ENCODE measurements at places on chromosomes 4 and X. TPM values are rescaled to one million over a fixed set of nuclear protein-coding genes. Genes with fewer than 3 reads are reported as not detected.
A peak's percentile ranks its signal among the peaks of the same experiment; 100 is the strongest.

Gene FHIP1A
- 68.6 TPM for total RNA-seq

Gene IL21
- not detected for total RNA-seq

Gene LRCH2
- 3.8 TPM for total RNA-seq

Gene GPR173
- total RNA-seq: 7.3 TPM

Gene CT45A6
- total RNA-seq: not detected

Gene SPATA18
- 6.6 TPM for total RNA-seq

Gene NALF2
- total RNA-seq: 13.1 TPM

DNA sequence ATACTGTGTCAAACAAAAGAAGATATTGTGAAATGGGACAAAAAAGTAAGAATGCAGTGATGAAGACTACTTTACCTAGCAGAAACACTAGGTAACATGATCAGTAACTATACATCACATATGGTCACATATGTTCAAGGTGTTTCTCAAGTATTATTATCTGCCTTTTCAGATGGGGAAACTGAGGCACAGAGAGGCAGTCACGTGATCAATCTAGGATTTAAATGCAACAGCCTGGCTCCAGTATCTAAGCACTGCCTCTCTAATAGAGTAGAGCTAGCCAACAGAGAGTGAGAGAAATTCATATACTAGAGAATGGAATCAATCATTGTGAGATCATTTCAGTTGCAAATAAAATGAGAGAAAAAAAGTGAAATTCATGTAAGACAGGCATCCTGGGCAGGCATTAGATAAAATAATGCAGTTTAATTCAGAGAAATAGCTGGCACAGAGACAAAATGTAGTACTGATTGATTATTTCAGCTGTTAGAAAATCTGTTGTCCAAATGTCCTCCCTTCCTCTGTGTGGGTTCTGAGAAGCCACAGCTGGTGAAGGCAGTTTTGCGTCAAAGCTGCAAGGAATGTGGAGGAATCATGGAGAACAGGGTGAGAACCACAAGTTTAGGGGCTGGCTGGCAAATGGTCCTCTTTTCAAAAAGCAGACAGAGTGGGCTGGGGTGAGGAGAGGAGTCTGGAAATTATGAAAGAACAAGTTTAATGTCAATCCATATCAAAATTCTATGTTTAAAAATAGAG lies 26.0 kb downstream of the SMIM43 start:
- no peak overlapping the region for H3K4me3 ChIP-seq
- H3K36me3 ChIP-seq: no peaks in the 10 kb centered on the region
- no peak for DNase-seq
- H3K4me1 ChIP-seq: peaks cover 21% of the 10 kb centered on the region

DNA sequence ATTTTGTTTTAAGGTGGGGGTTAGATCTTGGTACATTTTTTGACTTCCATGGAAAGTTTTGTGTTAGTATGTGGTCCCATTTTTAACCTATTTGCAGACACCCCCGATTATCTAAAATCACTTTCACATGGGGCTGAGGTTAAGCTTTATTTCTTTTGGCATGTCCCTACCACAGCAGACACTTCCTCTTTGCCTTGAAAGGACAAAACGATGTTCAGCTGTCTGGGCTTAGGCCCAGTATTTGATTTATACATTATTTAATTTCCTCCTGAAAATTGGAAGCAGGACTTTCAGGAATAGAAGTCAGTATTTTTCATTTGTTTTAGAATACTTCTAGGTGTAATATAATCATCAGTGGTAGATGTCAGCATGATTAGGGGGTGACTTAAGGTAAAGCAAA lies 112.4 kb upstream of the SPRY1 start:
- no peak overlapping the region for H3K4me3 ChIP-seq
- no peaks in the 10 kb centered on the region for H3K27me3 ChIP-seq
- H3K36me3 ChIP-seq: peaks cover 6% of the 10 kb centered on the region
- H3K4me1 ChIP-seq: no peaks in the 10 kb centered on the region

DNA sequence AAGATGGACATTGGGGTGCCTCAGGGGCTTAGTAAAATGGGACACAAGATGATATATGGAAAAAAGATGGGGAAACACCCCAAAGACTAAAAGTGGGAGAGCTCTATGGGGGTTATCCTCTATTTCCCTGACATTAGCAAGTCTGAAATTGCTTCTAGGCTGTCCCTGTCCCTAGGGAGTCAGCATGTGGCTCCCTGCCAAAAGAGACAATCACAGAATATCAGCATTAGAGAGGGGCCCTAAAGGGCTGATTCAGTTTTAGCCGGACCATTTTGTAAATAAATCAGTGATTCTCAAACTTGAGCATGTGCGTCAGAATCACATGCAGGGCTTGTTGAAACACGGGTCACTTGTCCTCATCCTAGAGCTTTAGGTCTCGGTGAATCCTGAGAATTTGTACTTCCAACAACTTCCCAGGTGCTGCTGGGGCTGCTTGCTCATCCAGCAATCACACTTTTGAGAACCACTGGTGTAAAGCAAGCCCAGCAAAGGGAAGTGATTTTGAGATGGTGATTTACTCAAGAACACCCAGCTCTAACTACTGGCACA lies 165.3 kb upstream of the DGKK start:
- H3K27me3 ChIP-seq: no peaks in the 10 kb centered on the region
- H3K4me3 ChIP-seq: no peak overlapping the region
- H3K27ac ChIP-seq: no peak overlapping the region
- DNase-seq: no peak
- H3K36me3 ChIP-seq: no peaks in the 10 kb centered on the region

- no peak overlapping the region for H3K4me3 ChIP-seq
- no peaks in the 10 kb centered on the region for H3K4me1 ChIP-seq
- H3K27me3 ChIP-seq: no peaks in the 10 kb centered on the region
- no peaks in the 10 kb centered on the region for H3K36me3 ChIP-seq
- peak; percentile 11 for DNase-seq
Measured at GRCh38 chrX:34918856-34919255, 23.7 kb upstream of the FAM47B start.

GRCh38 chrX:119095936-119096335 lies 23.1 kb downstream of the CT47C1 start:
- H3K27ac ChIP-seq: no peak overlapping the region
- H3K27me3 ChIP-seq: no peaks in the 10 kb centered on the region
- H3K36me3 ChIP-seq: no peaks in the 10 kb centered on the region
- no peak overlapping the region for H3K4me3 ChIP-seq
- peaks cover 6% of the 10 kb centered on the region for H3K4me1 ChIP-seq

- DNase-seq: no peak
- H3K27me3 ChIP-seq: no peaks in the 10 kb centered on the region
- H3K4me1 ChIP-seq: no peaks in the 10 kb centered on the region
Measured at GRCh38 chr4:167023364-167023925, 210.8 kb downstream of the SPOCK3 start.

- H3K4me1 ChIP-seq: peaks cover 15% of the 10 kb centered on the region
- H3K27me3 ChIP-seq: no peaks in the 10 kb centered on the region
- no peaks in the 10 kb centered on the region for H3K36me3 ChIP-seq
- no peak overlapping the region for H3K4me3 ChIP-seq
- DNase-seq: no peak
Measured at GRCh38 chrX:7093305-7093704, 54.2 kb upstream of the STS start.

DNA sequence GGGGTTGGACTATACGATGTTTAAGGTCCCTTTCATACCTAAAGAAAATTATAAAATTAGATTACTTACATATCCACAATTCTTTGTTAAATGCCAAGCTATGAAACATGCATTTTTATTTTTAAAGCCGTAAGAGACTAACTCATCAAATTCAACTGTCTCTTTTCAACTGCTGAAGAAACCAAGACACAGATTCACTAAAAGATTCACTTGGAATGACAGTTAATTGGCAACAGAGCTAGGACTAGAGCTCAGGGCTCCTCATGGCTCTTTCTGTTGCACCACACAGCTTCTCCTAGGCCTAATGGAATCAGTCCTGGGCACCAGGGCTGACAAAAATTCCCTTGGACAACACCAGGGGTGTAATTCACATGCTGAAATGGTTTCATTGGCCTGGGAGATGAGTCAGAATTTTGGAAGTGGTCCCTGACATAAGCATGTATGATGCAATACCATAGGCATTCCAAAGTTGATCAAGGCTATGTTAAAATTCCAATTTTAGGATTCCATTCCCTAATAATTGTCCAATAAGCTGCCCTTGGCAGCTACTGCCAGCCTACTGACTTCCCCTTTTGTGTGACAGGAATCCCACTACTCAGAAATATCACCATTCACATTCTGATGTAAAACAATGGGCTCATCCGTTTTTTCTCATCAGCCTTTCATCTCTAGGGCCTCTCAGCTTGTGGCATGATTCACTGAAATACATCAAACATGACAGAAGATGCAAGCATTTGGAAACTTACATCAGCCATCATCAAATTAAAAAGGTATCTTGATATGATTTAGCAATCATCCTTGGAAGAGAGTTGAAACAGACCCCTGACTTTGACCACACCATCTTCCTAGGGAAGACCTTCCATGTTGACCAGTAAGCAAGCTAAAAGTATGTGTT lies 54.2 kb downstream of the PLAC1 start:
- peaks cover 12% of the 10 kb centered on the region for H3K4me1 ChIP-seq
- DNase-seq: no peak
- no peak overlapping the region for H3K27ac ChIP-seq
- H3K27me3 ChIP-seq: no peaks in the 10 kb centered on the region
- H3K4me3 ChIP-seq: no peak overlapping the region

- DNase-seq: no peak
- peaks cover 22% of the 10 kb centered on the region for H3K4me1 ChIP-seq
- H3K36me3 ChIP-seq: peaks cover 3% of the 10 kb centered on the region
- H3K27me3 ChIP-seq: no peaks in the 10 kb centered on the region
- no peak overlapping the region for H3K27ac ChIP-seq
- H3K4me3 ChIP-seq: no peak overlapping the region
Measured at GRCh38 chr4:23938796-23939195, 48.9 kb upstream of the PPARGC1A start.

DNA sequence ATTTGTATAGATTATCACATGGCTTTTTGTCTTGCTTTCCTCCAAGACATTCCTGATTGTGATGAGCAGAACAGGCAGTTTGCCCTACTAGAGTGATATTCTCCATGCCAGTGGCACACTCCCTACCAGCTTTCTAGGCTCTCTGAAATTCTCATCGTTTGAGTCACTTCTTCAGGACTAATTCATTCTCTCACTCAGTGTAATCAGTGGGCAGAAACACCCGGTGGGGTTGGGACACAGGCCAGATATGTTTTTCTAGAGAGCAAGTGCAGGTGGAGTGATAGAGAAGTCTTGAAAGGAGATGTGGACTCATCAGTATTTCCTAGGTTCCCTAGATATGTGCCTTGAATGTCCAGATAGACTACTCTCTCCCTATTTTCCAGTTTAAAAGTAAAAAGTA lies 13.1 kb downstream of the RAB33A start:
- no peak overlapping the region for H3K4me3 ChIP-seq
- no peaks in the 10 kb centered on the region for H3K27me3 ChIP-seq
- no peak for DNase-seq
- no peaks in the 10 kb centered on the region for H3K36me3 ChIP-seq

GRCh38 chr4:148443512-148444295 lies 1.5 kb upstream of the NR3C2 start:
- H3K4me3 ChIP-seq: peak overlapping the region; percentile 96
- H3K27ac ChIP-seq: no peak overlapping the region
- H3K27me3 ChIP-seq: peaks cover 60% of the 10 kb centered on the region

- H3K27me3 ChIP-seq: no peaks in the 10 kb centered on the region
- no peak overlapping the region for H3K27ac ChIP-seq
- peaks cover 30% of the 10 kb centered on the region for H3K4me1 ChIP-seq
- H3K36me3 ChIP-seq: no peaks in the 10 kb centered on the region
- DNase-seq: no peak
- no peak overlapping the region for H3K4me3 ChIP-seq
Measured at GRCh38 chrX:24648495-24648894, 1.3 kb upstream of the PCYT1B start.

DNA sequence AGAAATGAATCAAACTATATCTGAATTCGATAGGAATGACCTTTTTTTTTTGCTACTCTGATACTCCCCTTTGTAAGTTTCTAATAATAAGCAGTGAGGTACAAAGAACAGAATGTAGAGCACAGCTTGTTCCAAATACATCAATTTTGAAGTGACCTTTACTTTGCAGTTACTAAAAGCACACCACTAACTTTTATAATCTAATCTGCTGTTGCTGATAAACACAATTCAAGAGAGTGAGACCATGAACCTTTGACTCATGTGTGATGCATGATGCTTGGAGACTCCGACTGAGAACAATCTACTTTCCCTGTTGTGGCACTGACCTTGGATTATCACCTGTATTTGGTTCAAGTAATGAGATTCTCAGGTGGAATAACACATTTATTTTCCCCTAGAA lies 91.6 kb upstream of the GNPDA2 start:
- no peak overlapping the region for H3K27ac ChIP-seq
- peaks cover 11% of the 10 kb centered on the region for H3K36me3 ChIP-seq
- no peaks in the 10 kb centered on the region for H3K4me1 ChIP-seq
- H3K4me3 ChIP-seq: no peak overlapping the region
- no peaks in the 10 kb centered on the region for H3K27me3 ChIP-seq
- DNase-seq: no peak

- no peaks in the 10 kb centered on the region for H3K27me3 ChIP-seq
- H3K36me3 ChIP-seq: no peaks in the 10 kb centered on the region
- no peak overlapping the region for H3K4me3 ChIP-seq
- no peaks in the 10 kb centered on the region for H3K4me1 ChIP-seq
- DNase-seq: no peak
Measured at GRCh38 chr4:23741681-23742191, 148.1 kb downstream of the PPARGC1A start.

DNA sequence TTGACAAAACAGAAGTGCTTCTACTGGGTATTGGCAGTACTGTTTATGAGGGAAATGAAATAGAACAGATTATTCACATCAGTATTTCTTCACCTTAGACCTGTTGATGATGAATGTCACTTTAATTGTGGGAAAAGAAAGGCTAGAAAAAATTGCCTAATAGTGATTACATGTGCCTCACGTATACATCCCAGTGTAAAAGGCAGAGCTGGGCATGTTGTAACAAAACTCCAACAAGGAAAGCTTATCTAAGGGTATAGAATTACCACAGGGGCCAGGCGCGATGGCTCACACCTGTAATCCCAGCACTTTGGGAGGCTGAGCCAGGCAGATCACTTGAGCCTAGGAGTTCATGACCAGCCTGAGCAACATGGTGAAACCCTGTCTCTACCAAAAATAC lies 4.2 kb downstream of the PGM2 start:
- peaks cover 30% of the 10 kb centered on the region for H3K36me3 ChIP-seq
- no peak overlapping the region for H3K4me3 ChIP-seq
- H3K4me1 ChIP-seq: peaks cover 12% of the 10 kb centered on the region
- no peak for DNase-seq

DNA sequence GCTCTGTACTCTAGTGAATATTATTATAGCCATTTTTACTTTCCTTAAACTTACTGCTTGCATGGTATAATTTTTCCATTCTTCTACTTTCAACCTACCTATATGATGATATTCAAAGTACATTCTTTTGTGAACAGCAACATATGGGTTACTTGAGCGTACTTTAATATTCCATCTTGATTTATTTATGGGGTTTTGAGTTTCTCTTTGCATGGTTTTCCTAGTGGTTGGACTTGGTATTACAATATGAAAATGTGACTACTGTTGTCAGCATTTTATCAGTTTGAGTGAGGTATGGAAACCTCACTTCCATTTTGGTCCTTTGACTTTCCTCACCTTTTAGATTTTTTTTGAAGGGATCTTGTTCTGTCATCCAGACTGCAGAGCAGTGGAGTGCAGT lies 35.9 kb downstream of the ADGRG4 start:
- no peaks in the 10 kb centered on the region for H3K36me3 ChIP-seq
- H3K27ac ChIP-seq: no peak overlapping the region
- no peak overlapping the region for H3K4me3 ChIP-seq
- H3K4me1 ChIP-seq: no peaks in the 10 kb centered on the region
- DNase-seq: no peak
- H3K27me3 ChIP-seq: peaks cover 3% of the 10 kb centered on the region

- H3K4me1 ChIP-seq: peaks cover 19% of the 10 kb centered on the region
- no peak for DNase-seq
- no peaks in the 10 kb centered on the region for H3K36me3 ChIP-seq
- no peaks in the 10 kb centered on the region for H3K27me3 ChIP-seq
- H3K27ac ChIP-seq: no peak overlapping the region
- H3K4me3 ChIP-seq: no peak overlapping the region
Measured at GRCh38 chr4:168622600-168622999, 125.7 kb downstream of the PALLD start.

Data from WTC11 (cell line).